ENCODE measurements at places on chromosomes 12 and 14. TPM values are rescaled to one million over a fixed set of nuclear protein-coding genes. Genes with fewer than 3 reads are reported as not detected.

NEMP1 gene
- 1.8 TPM for total RNA-seq

CMA1 gene
- not detected for total RNA-seq

DNA sequence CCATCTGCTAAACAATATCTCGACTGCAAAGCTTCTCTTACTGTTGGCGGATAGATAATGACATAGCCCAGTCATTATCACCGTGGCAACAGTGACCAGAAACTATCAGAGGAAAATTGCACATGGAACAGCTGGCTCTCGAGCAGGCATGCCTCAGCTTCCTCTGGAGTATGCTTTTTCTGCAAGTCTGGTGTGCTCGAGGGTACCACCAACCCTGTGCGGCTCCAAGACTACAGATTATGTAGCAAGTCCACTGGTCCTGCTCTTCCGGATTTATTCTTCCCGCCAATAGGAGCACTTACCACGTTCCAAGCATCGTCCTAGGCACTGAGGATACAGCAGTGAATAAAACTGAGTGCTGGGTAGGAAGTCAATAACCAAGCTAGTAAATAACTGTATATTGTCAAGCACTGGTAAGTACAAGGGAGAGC is 1.4 kb upstream of the GLRX5 start:
- no peak for DNase-seq
- H3K27me3 ChIP-seq, result no peaks in the 10 kb centered on the region
- H3K4me3 ChIP-seq, result peak overlapping the region; percentile 96
- H3K27ac ChIP-seq, result peak overlapping the region; percentile 87
- H3K36me3 ChIP-seq, result no peaks in the 10 kb centered on the region

- H3K36me3 ChIP-seq, result no peaks in the 10 kb centered on the region
- H3K27ac ChIP-seq, result peak within 1 kb of the TSS; percentile 92
- H3K27me3 ChIP-seq, result no peaks in the 10 kb centered on the region
- H3K4me1 ChIP-seq, result peaks cover 28% of the 10 kb centered on the region
Observed at GRCh38 chr14:39432179-39432618, at the start of gene FBXO33. Gene FBXO33, minus strand, starts transcription at chr14:39432433. Its CDS starts 271 bp downstream, at chr14:39432162.

- H3K4me3 ChIP-seq, result peak overlapping the region; percentile 96
- H3K4me1 ChIP-seq, result peaks cover 37% of the 10 kb centered on the region
- peak; percentile 64 for DNase-seq
- H3K27ac ChIP-seq, result peak overlapping the region; percentile 86
- no peaks in the 10 kb centered on the region for H3K27me3 ChIP-seq
Observed at GRCh38 chr14:103058164-103059055, 1.1 kb upstream of the CDC42BPB start.
